D721Med (cell line): ENCODE measurements at places on chromosomes 16 and 17.
A peak's percentile ranks its signal among the peaks of the same experiment; 100 is the strongest.

GRCh38 chr16:11759997-11760396 is 17.3 kb upstream of the TXNDC11 start:
- no peak for DNase-seq

- no peak for DNase-seq
These were observed at the start of gene ADCY7 for GRCh38 chr16:50266337-50267091. Gene ADCY7 (plus strand): TSS chr16:50266551. CDS start chr16:50288180, 21,629 bp downstream.

DNA sequence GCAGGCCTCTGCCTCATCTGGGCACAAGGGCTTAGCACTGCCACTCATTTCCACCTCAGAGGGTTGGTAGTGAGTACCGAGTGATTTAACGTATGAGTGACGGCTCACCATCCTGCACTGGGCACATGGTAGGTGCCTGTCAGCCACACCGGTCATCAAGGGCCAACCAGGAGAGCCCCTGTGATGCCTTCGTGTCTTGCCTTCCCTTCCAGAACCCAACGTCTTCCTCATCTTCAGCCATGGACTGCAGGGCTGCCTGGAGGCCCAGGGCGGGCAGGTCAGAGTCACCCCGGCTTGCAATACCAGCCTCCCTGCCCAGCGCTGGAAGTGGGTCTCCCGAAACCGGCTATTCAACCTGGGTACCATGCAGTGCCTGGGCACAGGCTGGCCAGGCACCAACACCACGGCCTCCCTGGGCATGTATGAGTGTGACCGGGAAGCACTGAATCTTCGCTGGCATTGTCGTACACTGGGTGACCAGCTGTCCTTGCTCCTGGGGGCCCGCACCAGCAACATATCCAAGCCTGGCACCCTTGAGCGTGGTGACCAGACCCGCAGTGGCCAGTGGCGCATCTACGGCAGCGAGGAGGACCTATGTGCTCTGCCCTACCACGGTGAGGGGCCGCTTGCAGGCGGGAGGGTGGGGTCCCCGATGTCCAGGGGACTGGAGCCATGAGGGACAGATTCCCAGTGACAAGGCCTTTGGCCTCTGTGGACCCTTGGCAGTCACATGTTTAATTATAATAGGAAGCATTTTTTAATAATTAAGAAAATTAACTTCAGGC is 37.1 kb downstream of the MRC2 start:
- DNase-seq = peak; percentile 16

- no peak for DNase-seq
These were observed 895 bp downstream of the UTS2R start for GRCh38 chr17:82372249-82373071.

DNA sequence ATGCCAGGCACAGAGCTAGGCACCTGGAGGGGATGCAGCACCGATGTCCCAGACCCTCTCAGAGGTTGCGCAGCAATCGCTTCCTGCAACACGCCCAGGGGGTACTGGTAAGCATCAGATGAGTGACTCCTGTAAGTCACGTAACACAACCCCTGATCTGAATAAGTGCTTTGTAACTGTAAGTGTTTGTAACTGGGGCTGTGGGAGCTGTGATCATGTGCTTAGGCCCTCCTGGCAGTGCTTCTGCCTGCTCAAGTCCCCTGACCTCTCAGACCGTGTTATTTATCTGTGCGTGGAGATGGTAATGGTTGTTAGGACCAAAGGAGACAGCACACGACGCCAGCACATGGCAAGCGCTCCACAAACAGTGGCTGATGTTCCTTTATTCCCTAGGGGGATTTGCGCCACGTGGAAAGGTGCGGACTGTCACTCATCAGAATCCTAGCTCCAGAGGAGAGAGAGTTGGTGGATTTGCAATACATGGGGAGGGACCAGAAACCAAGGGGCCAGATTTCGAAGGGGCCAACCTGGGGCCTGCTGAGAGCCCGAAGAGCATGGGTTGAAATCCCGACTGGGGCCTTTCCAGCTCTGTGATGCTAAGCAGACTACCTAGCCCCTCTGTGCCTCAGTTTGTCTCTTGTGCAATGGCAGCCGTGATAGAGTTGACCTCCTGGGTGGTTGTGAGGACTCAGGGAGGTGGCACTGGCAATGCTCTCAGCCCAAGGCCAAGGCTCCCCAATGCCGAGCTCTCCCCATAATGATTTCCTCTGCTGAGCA is 151.8 kb downstream of the IRF8 start:
- no peak for DNase-seq

GRCh38 chr16:27311448-27311830 is 2.3 kb upstream of the IL4R start:
- DNase-seq = no peak

DNA sequence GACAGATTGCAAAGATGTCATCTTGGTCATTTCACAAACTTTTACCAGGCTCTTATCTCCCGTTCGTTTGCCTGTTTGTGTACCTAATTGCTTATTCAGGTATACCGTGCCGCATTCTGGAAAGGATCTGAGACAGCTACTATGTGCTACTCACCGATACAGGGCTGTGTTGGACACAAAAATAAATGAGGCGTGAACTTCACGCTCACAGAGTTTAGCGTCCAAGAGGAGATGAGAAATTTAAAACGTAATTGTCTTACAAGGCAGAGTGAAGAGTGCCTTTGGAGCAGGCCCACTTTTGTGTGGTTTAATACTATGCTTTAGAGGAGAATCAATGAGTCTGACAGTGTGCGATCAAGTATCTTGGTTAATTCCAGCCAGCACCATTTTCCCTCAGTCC is 26.7 kb downstream of the MAF start:
- DNase-seq = no peak

DNA sequence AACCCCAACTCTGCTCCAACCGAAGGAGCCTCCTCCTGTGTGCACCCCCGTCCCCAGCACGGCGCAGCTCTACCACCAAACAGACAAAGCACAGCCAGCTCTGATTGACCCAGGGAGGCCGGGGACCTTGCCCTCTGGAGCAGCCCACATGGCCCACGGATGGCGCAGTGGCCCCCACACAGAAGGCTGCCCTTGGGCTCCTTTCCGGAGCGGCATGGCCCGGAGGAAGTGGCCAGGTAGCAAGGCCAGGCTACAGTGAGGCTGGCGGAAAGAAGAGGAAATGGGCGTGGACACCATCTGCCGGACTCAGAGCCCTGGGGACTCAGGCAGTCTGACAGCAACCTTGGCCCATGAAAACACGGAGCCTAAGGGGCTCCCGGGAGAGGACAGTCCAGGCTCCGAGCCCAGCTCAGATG is 19.9 kb upstream of the ZC3H18 start:
- DNase-seq = no peak

DNA sequence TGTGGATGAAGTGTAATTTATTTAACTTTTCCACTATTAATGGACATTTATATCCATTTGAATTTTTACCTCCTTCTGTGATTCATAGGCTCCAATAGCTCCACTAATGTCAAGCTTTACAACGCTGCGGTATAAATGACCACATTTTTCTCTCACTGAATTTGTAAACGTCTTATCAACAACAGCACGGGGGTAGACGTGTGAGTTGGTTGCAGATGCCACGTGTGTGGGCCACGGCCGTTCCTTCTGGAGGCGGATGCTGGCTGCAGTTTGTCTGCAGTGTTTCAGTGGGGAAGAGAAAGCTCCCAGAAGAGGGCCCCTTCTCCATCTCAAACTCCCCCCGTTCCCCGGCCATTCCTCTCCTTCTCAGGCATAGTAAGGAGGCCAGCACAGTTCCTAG is 68.2 kb upstream of the XYLT1 start:
- no peak for DNase-seq

DNA sequence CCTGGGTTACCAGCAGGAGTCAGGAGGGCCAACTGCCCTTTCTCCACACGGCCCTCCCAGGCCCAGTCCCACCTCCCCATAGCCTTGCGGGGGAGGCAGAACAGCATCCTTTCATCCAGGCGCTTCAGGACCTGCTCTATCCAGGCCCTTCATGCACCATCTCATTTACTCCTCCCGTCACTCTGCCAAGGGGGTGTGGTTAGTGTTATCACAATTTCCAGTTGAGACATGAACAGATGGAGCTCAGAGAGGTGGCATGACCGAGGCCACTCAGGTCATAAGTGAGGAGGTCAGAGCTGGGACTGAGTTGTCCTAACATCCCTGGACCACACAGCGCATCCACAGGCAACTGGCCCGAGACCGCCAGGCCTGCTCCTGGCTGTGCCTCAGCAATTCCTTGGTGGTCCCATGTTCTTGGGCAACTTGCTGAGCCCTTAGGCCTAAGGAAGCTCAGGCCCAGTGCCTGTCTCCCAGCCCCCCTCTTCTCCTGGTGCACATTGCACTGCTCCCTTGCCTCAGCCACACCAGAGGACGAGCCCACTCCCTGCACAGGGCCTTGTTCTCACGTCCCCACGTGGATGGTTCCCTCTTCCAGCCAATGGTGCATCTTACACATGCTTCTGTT is 23.8 kb downstream of the C17orf100 start:
- DNase-seq = no peak

- no peak for DNase-seq
These were observed 8.9 kb downstream of the NHERF2 start for GRCh38 chr16:2035431-2036199.

DNA sequence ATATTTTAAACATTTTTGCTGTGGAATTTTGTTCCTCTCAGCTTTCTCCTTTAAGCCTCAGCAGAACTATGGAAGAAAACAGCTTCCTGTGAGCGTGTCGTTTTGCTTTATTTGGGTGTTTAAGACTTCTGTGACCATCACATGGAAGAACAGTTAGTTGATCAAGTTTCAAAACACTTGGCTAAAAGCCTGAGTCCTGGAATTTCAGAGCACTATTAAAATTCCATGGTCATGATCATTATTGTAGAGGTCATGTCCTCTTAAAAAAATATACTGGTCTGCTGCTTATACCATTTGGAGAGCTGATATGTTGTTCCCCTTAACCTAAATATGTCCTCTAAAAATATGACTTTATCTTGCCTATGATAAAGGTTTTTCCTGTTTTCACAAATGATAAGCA is 12.6 kb upstream of the CDR2 start:
- no peak for DNase-seq

- peak; percentile 62 for DNase-seq
These were observed 90.1 kb upstream of the GSE1 start for GRCh38 chr16:85522842-85523601.

DNA sequence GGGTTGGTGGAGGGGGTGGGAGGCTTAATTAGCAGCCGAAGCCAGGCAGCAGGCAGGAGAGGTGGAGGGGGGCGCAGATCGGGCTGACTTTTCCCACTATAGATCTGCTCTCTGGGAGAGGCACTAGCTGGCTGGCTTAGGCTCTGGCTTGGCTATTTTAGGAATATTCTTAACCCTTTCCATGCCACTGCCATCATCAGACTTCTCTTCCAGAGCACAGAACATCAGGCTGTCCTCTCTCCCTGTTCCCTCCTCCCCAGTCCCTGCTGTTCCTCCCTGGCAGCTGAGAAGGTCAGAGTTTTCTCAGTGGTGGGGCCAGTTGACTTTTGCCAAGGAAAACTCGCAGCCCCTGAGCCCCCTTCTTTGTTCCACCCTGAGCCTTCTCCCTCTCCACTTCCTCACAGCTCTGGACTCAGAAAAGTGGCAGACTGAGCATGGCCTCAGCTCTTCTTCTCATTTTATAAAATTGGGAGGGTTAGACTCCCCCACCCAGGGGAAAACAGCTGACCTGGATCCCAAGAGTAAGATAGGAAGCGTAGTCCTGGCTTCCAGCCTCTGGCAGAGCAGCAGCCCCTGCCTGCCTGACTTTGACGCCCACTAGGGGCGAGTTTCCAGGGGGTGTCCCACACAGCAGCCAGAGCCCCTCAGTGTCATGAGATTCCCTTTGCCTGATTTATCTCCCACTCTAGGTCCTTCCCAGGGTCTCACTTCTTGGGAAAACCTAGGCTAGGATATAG is 9.9 kb upstream of the C1QL1 start:
- no peak for DNase-seq
